GM23248 (cell line): ENCODE measurements at places on chromosomes 12 and 14. TPM values are rescaled to one million over a fixed set of nuclear protein-coding genes. Genes with fewer than 3 reads are reported as not detected.

IL23A gene
- total RNA-seq = not detected in 2 replicates

RTL1 gene
- total RNA-seq = not detected in 2 replicates

E2F7 gene
- total RNA-seq = 2.5 and 5.6 TPM in 2 replicates

FANCM gene
- 4.6 and 6.7 TPM in 2 replicates for total RNA-seq

EFS gene
- total RNA-seq = 8.6 and 17.3 TPM in 2 replicates

CRADD gene
- total RNA-seq = 12.9 and 21.5 TPM in 2 replicates

LALBA gene
- not detected in 2 replicates for total RNA-seq

TBX3 gene
- 25.1 and 34.0 TPM in 2 replicates for total RNA-seq

PTGES3 gene
- 79.9 and 89.2 TPM in 2 replicates for total RNA-seq

ASPG gene
- not detected in 2 replicates for total RNA-seq

TNS2 gene
- 41.6 and 48.6 TPM in 2 replicates for total RNA-seq

EML1 gene
- total RNA-seq = 17.9 and 35.8 TPM in 2 replicates

EP400 gene
- total RNA-seq = 8.6 and 9.6 TPM in 2 replicates

SLC25A21 gene
- not detected in 2 replicates for total RNA-seq

RILPL2 gene
- 2.5 and 2.8 TPM in 2 replicates for total RNA-seq

TRPV4 gene
- 0.65 and 1.6 TPM in 2 replicates for total RNA-seq

ARMH4 gene
- total RNA-seq = 2.9 and 3.3 TPM in 2 replicates

KRT3 gene
- total RNA-seq = not detected in 2 replicates

RERG gene
- not detected in 2 replicates for total RNA-seq

TTC8 gene
- total RNA-seq = 47.7 and 49.4 TPM in 2 replicates

LTBR gene
- 147 TPM in 2 replicates for total RNA-seq

BLOC1S1 gene
- total RNA-seq = 47.6 and 110 TPM in 2 replicates

CCDC88C gene
- not detected in 2 replicates for total RNA-seq
